ENCODE measurements at places on chromosomes 4 and X.

DNA sequence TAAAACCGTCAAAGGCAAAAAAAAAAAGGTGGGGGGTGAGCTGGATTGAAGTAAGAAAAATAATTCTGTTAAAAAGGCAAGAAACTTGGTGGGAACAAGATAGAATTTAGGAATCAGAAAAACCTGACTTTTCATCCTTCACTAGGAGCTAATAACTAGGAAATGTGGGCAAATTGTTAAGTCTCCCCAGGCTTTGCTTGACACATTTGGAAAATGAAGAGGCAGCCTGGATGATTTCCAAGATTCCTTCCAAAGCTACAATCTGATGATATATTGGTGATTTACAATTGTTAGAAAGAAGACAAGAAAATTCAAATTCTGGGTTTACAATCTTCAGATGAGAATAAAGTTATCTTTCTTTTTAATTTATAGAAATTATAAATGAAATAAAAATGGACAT, 1062.5 kb downstream of the ADGRL3 start:
- DNase-seq, result no peak

DNA sequence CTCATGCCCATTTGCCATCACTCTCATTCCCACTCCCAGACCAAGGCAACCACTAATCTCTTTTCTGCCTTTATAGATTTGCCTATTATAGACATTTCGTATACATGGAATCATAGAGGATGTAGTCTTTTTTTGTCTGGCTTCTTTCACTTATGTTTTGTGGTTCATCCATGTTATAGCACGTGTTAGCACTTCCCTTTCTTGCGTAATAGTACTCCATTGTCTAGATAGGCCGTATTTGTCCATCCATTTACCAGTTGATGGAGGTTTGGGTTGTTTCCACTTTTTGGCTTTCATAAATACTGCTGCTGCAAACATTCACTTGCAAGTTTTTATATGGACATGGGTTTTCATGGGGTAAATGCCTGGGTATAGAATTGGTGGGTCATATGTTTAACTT, 48.4 kb downstream of the KIF4A start:
- no peak for DNase-seq

DNA sequence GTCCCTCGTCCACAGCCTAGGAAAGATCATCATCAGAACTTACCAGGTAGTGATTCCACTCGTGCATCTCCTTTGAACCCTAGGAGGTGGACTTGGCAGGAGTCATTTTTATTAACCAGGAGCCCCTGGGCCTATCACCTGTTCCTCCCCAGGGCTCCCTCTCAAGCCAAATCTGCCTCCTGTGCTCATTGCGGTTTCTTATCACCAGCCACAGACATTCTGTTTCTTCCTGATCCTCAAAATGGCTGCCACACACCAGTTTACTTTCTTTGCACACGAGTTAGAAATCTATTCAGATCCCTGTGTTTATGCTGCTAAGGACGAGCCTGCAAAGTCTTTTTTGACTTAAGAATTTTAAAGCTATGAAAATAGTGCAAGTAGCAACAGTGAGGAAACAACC, 354.5 kb upstream of the BOD1L1 start:
- DNase-seq, result no peak

GRCh38 chr4:169861593-169861992, 103.8 kb upstream of the HPF1 start:
- no peak for DNase-seq

DNA sequence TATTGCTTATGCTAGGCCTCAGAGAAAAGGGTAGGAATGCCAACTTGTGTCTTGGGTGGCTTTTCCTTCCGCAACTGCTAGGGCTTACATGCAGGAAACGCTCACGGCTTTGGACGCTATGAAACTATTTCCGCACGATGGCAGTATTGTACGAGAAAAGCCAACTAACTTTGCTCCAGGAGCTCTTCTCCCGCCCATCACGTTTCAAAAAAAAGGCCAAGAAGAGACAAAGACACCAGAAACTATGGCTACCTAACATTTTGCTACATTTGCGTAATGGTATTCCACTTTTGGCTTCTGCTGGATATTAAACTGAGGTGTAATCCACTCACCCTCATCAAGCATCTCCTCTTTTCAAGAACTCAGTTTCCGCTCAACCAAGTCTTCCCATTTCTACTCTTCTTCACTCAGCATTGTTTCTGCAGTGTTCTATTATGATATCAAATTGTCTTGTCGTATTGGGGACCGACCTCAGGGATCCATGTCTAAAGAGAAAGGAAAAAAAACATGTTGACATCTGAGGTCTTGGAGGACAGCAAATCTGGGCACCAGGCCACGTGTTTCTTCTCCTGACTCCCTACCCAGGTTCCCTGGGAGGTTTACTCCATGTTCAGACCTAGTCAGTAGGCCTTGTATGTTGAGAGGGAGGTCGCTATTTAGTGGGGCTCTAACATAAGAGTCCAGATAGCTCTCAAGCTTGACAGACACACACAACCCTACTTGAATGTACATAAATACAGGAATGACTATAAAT, 239.4 kb upstream of the STK26 start:
- no peak for DNase-seq

DNA sequence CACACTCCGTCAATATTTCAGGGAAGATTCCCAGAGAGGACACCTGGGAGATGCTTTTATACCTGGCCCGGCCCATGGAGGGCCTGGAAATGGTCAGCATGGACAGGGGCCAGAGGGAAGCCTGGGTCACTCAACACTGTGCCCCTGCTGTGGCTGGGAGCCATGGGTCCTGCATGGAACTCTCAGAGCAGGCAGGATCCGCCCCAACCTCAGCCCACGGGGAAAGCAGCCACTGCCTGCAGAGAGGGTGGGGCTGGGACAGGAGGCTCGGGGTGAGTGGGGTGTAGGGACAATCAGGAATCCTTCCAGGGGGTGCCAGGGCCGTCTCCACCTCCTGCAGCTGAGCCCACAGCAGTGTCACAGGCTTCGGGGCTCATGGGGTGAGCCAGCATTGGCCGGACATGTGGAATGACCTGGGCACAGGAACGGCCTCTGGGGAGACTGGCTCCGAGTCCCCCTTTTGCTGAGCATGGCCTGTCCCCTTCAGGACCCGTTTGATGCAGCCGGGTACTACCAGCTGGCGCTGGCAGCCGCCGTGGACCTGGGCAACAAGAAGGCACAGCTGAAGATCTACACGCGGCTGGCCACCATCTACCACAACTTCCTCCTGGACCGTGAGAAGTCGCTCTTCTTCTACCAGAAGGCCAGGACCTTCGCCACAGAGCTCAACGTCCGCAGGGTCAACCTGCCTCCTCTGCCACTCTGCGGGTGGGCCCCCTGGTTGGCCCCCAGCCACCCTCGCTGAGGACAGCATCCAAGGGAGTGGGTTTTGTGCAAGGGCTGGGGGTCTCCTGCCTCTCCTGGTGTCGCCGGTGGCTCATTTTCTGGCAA, 29.1 kb upstream of the HTRA3 start:
- DNase-seq, result no peak

DNA sequence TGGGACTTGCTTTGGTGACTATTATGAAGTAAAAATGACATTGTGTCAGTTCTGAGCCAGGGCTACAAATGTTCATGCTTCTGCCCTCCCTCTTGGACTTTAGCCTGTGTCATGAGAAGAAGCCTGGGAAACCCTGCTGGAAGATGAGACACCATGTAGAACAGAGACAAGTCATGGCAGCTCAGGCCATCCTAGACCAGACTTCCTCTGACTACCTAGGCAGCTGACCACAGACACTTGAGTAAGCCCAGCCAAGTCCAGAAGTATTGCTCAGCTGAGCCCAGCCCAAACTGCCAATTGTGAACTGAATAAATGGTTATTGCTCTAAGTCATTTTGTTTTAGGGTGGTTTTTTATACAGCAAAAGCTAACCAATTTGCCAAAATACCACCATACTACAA, 467.6 kb upstream of the CNKSR2 start:
- DNase-seq, result no peak

DNA sequence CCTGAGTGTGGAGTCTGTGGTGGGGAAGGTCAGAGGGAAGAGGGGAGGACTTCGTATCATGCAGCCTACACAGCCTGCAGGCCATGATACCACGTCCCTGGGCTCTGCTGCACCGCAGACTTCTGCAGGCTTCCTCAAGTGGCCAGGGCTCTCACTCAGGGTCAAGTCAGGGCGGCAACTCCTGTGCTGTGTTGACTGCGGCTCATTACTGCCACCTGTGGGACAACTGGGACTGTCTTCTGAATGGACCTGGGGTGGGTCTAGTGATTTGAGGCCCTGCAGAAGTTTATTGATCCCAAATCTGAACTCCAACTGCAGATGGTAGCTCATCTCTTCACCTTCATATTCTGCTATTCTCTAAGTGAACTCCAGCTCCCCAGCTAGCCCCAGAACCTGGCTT, 167.1 kb downstream of the NSUN7 start:
- no peak for DNase-seq

GRCh38 chrX:115490814-115491213, 70.2 kb upstream of the PLS3 start:
- no peak for DNase-seq

DNA sequence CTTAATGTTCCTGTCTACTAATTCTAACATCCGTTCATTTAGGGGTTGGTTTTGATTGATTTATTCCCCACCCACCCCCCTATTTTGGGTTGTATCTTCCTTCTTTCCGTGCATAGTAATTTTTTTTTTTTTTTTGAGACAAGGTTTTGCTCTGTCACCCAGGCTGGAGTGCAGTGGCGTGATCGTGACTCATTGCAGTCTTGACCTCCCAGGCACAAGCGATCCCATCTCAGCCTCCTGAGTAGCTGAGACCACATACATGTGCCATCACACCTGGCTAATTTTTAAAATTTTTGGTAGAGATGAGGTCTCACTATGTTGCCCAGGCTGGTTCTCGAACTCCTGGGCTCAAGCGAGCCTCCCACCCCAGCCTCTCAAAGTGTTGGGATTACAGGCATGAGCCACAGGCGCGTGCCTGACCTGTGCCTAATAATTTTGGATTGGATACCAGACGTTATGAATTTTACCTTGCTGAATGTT, 79.9 kb downstream of the ZFX start:
- no peak for DNase-seq

GRCh38 chrX:150504397-150505182, 63.8 kb upstream of the MTM1 start:
- DNase-seq, result no peak

DNA sequence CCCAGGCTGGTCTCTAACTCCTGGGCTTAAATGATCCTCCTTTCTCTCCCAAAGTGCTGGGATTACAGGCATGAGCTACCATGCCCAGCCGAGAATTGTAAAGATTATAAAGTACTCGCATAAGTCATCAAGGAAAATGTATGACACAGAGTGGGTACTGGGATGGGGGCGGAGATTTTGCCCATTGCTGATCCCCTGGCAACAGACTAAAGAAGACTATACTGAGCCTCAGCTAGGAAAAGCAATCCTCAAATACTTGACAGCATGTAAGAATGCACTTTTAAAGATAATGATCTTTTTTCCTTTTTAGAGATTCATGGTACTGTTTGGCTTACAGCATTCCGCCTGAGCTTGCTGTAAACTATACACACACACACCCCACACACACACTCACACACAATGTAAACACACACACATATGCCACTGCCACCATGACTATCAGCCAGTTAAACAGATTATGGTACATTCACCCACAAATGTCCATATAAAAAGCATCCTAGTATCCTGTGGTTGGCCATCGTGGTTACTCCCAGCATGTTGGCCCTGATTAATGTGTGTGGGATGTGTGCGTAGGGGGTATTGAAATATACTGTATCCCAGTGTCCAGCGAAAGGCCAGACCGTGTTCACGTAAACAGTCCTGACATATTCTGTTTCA, 113.0 kb downstream of the AMELX start:
- no peak for DNase-seq

DNA sequence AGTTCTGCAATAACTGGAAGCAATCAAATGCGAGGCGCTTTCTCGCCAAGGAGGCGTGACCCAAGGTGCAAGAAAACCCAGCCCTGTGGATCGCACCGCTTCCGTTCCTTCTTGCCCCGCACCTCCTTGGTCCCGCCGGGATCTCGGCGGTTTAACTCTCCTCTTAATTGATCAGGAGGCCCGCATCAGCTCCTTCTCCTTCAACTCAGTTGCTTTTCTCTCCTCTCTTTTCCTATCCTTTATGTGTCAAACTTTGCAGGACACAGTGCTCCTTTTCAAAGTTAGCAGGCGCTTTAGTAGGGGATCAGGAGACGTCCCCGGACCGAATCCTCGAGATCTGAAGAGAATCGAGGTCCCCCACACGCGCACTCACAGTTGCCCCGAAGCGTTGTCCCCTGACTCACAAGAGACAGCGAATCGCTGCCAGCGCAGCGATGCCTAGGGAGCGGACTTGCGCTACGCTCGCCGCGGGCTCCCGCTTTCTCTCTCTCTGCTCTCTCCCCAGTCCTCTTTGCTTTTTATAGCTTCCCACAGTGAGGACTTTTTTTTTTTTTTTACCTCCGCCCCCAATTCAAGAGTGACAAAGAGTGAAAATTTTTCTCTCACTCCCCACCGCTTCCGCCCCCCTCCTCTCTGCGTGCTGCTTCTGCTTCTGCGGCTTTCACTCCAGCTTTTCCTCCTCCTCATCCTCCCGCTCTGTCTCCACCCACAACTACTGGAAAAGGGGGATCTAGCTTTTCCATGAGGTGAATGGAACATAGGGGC, at the start of gene DKK2:
TSS of gene DKK2 (minus strand) at position 495 of the 765 bp plus-strand sequence. CDS start 722 bp downstream, outside the sequence.
- DNase-seq, result no peak

DNA sequence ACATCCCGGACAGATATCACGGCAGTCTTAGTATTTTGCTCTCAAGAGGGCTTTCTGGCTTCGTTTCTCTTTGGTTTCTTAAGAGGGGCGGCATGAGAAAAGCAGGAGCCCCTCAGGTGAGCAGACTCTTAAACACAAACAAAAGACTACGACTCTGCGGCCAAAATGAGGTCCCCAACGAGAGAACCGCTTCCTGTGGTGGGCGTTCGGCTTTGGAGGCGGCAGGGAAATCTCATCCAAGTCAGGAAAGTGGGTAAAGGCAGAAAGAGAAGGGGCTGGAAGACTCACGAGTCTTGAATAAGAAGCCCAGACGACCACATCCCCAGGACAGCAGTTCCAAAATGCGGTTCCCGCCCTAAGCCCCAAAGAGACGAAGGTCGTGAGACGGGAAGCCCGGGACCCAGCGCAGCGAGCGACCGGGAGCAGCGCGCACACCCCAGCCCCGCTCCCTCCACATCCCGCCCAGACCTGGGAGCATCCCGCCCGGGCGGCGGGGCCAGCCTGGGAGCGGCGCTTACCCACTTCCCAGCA, 409 bp downstream of the UGDH start:
- DNase-seq, result no peak

- no peak for DNase-seq
Measured at GRCh38 chr4:125836597-125837195, 521.9 kb downstream of the FAT4 start.

- no peak for DNase-seq
Measured at GRCh38 chrX:96721354-96721753, 36.7 kb downstream of the DIAPH2 start.

Measured in stimulated activated CD8-positive, alpha-beta memory T cell treated with anti-CD3 and anti-CD28 coated beads, Interleukin-4, amount 100 ng/mL, for 1 hour (primary cell).